ENCODE measurements at places on chromosomes 5 and 9.

DNA sequence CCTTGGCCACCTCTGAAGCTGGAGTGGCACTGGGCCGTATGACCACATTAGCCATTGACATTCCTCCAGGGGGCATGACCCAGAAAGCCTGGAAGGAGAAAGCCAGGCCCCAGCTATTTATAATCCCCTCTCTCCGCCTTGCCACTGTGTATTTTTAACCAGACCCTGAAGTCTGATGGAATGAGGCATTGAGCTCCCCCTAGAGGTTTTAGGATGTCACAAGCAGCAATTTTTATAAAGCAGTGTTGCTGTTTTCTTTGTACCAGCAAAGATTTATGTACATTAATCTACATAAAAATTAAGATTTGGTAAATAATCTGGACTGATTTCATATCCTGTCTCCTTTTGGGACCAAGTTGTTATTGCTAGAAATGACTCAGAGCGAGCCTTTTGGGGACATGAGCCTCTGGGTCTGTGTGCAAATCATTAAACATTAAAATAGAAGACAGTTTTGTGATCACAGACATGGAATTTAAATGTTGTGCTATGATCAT, 127.1 kb downstream of the TRIO start:
- DNase-seq, result no peak

GRCh38 chr5:120677481-120677880, 213.4 kb downstream of the PRR16 start:
- DNase-seq, result no peak

DNA sequence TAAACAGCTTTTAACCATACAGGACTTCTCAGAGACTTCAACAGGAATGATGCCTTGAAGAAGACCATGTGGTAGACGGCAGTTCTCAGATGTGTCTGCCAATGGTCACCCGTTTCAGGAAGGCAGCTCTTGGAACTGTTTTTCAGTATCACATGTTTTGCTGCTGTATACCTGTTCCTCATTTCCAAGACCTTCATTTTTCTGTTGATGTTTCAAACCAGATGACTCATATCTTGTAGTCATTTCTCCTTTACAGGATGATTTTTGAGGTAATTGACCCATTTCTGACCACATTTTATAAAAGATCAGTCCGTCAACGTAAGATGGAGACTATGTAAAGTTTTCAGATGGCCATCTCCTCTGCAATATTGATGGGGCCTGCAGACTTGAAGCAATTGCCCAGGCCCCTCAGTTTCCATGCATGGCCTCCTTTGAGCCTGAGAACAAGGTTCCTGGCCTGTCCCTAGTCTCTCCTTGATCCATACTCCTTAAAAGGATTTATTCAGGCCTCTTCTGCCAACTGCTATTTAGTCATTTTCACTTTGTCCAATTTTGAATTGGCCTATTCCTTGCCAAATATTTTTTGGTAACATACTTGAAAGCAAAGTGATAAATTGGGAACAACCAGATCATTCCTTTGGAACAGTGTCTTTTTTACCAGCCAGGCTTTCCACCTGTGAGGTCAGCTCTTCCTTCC, 128.6 kb downstream of the PDZD2 start:
- no peak for DNase-seq

DNA sequence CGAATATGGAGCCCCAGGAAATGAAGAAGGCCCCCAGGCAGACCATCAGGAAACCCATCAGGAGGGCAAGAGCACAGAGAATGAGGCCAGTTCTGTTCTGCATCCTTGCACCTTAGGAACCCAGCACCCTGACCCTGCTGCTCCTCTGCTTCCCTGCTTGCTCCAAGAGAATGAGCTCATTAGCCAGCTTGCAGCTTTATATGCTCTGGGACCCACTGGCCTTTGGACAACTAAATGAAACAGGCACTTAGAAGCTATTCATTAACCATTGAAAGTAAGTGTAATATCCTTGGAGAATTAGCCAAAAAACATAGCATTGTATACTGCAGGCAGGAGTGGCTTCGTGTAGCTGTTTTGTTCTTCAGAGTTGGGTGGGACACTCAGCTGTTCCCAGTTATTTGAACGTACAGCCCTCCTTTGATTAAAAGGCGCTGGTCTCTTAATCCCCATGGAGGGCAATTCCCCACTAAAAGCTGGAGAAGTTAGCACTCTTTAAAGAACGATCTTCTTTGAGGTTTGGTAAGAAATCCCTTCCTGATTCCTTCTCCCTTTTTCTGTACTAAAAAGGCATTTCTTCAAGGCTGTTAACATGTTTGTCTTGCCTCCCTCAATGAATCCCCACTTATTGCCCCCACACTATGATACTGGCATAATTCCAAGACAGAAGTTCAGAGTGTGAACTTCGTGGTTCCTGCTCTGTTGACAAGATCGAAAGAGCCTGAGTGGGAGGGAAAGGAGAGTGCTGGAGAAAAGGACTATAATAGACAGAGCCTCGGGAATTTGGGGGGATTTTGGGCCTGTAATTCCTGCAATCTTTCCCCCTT, at the start of gene TMEM252:
Gene TMEM252, minus strand, starts transcription at position 172 of the 824 bp plus-strand sequence. Its CDS starts 69 bp downstream, at position 103.
- no peak for DNase-seq

DNA sequence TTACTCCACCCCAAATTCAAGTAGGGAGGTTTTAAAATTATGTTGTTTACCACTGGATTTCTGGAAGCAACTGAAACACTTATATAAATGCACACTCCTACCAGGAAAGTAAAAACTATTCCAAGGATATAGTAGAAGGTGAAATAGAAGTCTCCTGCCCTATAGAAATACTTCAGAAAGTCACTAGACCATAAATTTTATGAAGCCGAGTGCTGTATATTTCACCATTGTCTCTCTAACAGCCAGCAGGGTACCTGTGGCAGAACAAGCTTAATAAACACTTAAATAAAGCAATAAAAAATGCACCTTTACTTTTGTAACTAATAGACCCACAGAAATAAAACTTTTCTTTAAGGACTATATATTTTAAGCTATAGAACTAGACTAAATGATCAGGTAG, 631.6 kb downstream of the PDE4D start:
- no peak for DNase-seq

DNA sequence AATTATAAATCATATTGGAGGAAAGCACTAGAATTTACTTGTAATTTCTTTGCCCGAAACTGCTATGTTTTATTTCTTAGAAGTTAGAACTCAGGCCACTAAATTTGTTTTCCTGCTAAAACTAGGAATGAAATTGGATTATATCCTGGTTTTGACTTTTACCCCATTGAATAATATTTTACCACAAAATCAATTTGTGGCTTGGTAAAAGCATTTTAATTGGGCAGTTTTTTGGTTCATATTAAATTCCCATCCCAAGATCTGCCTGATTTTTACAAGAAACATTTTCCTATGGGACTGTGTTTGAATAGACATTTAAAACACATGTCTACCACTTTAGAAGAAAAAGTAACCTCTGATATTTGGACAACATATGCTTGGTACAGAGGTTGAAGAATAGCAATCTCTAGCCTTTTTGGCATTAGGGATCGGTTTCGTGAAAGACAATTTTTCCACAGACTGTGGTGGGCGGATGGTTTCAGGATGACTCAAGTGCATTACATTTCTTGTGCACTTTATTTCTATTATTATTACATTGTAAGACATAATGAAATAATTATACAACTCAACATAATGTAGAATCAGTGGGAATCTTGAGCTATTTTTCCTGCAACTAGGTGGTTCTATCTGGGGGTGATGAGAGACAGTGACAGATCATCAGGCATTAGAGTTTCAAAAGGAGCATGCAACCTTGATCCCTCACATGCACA, 565.6 kb downstream of the PRR16 start:
- DNase-seq, result no peak

DNA sequence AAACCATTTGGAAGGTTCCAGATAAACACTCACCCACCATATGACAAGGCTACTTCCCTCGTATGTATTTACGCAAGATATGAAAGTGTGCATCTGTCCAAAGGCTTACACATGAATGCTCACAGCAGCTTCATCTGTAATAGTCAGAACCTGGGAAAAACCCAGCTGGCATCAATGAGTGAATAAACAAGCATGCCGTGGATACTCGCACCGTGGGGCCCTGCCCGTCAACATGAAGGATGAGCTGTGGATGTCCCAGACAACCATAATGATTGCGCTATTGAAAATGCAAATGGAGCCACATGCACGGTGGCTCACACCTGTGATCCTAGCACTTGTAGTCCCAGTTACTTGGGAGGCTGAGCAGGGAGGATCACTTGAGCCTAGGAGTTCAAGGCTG, 60.6 kb upstream of the FCN1 start:
- DNase-seq, result no peak

DNA sequence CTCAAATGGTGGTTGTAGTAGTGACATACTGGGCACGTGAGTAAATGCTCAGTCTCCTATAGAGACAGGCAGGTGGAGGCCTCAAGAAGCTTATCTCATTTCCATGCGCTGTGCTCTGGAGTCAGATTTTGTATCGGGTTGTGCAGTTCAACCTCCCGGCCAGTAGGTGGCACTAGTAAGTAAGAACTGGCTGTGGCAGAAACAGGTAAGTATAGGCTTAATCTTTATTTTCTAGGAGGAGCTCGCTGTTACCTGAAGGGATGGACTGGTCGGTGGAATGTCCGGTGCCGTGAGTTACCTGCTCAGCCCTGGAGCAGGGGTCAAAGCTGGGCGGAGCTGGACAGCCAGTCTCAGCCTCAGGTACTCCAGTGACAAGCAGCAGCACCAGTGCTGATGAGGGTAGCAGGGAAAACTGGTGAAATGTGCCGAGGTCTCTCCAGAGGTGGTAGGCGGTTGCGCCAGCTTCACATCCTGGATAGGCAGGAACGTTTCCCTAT, 880.1 kb upstream of the SEMA6A start:
- DNase-seq, result peak; percentile 70

GRCh38 chr9:21016701-21017491, 14.5 kb downstream of the HACD4 start:
- DNase-seq, result no peak

GRCh38 chr5:7742241-7742656, 108.7 kb downstream of the CFAP90 start:
- no peak for DNase-seq

- DNase-seq, result peak; percentile 70
These were observed 12.2 kb downstream of the TNIP1 start for GRCh38 chr5:151068433-151069197.

DNA sequence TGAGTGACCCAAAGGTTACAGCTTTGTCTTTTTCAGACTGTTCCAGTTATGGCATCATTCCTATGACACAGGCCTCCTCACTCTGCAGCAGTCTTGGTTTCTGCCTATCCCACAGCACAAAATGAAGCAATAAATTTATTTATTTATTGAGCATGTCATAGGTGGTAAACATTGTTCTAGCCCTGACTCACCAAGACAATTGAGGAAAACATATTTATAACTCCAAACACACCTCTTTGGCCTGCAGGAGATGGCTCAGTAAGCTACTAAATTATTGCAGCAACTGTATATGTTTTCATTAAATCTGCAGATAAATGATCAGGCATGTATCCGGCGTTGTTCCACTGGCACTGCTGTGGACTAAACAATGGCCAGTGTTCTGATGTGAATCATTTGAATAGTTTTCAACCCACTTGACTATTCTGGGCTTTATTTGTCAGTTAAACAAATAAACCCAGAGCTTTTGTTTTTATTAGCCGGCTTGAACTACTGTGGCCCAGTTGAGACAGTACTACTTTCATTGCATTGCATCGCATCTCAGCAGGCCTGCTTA, 83.2 kb downstream of the FOXD1 start:
- no peak for DNase-seq

- DNase-seq, result no peak
These were observed 156.5 kb upstream of the NFIL3 start for GRCh38 chr9:91580136-91580535.

DNA sequence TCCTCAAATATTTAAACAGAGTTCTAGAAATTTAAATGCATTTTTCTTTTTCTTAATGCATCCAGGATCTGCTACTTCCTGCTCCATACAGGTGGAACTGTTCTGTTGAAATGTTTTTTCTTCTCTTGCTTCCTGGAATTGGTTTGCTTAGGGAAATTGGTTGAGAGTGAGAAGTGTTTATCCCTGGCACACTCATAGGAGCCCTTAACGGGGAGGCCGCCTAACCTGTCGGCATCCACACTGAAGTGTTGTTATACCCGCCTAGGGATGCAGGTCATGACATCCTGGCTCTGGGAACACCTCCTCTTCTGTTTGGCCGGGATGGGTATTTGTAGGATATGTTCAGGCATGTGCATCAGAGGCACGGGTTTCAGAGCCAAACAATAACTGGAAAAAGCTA, 239.7 kb downstream of the GADD45G start:
- DNase-seq, result no peak

DNA sequence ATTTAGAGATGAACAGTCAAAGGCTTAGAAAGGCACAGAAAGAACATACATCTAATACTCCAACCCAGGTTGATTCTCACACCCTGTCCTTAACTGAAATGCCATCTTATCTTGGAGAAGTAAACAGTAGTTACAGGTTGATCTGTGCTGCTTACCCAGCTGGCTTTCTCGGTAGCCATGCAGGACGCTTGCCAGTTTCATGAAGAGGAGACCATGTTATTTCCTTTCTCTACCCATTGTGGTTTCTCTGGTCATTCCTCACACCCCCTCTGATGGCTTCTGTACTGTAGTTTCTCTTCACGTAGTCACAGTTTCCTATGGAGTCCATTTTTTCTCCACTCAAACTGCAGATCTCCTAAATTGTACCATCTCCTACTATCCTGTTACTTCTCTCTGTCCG, 206.0 kb downstream of the SGCD start:
- no peak for DNase-seq

GRCh38 chr5:132454361-132454760, 36.2 kb downstream of the IRF1 start:
- no peak for DNase-seq

DNA sequence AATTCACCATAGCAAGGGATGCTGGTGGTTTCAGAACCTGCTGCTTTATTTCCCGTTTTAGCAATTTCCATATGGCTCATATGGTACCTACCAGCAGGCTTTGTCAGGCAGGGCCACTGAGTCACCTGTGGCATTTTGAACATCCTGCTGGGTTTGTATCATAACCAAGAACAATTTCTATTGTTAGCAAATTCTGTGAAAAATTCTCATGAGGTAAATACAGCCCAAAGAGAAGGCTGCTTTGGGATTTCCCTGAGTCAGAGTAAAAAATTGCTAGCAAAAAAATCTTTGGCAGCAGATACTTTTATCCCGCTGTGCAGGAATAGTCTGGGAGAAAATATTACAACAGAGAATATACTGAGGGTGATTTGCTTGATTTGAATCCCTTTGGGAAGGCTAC, 52.7 kb downstream of the PRR16 start:
- no peak for DNase-seq

GRCh38 chr9:97475059-97475458, 26.4 kb upstream of the TMOD1 start:
- no peak for DNase-seq

- DNase-seq, result no peak
These were observed 22.6 kb upstream of the CEP72 start for GRCh38 chr5:589588-589987.

- no peak for DNase-seq
These were observed 55.8 kb downstream of the FOXD1 start for GRCh38 chr5:73392775-73393174.

DNA sequence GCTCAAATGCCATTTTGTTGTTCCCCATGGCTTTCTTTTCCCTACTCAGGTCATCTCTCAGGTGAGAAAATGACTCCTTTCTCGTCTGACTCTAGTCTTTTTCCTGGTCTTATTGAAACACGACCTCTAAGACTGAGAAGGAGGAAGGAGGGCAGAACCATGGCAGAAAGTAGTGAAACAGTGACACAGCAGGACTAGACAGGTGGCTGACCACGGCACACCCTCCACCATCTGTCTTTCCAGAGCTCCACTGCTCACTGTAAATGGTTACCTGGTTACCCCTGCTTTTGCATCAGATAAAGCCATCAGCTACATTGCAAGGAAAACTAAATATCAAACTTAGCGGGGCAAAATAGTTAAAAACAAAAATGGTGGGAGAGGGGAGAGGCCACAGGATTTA, 30.9 kb downstream of the NR4A3 start:
- DNase-seq, result no peak
